ENCODE measurements at places on chromosomes 4 and X.
A peak's percentile ranks its signal among the peaks of the same experiment; 100 is the strongest.

GRCh38 chrX:103081051-103081450, 11.9 kb downstream of the NXF3 start:
- DNase-seq: no peak

DNA sequence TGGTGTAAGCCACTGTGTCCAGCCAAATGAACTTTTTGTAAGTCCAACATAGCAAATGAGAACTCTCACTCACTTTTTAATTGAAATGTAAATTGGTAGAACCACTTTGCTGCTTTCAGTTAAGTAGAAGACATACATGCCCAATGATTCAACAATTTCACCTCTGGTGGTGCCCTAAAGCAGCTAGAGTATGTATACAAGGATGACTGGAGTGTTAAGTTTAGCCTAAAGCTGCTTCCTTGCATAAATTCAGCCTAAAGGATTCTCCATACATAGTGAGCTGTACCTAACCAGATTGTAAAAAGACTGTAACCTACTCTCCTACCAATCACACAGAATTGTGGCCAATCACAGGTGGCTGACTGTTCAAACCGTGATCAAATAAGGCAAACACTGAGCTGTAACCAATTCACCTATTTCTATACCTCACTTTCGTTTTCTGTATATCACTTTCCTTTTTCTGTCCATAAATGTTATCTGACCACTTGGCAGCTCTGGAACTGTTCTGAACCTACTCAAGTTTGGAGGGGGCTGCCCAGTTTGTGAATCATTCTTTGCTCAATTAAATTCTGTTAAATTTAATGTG, 39.9 kb downstream of the PDS5A start:
- peak; percentile 60 for DNase-seq

GRCh38 chr4:152530600-152530999, 5.3 kb downstream of the FBXW7 start:
- DNase-seq: no peak

GRCh38 chrX:110514509-110514908, 155.9 kb downstream of the RTL9 start:
- DNase-seq: no peak

- DNase-seq: peak; percentile 23
These were observed 202.5 kb upstream of the RPL34 start for GRCh38 chr4:108417923-108418322.
